ENCODE measurements at places on chromosomes 3 and 15. TPM values are rescaled to one million over a fixed set of nuclear protein-coding genes. Genes with fewer than 3 reads are reported as not detected.

The MKRN2OS gene
- total RNA-seq: not detected

The LYZL4 gene
- not detected for total RNA-seq

The MORC1 gene
- not detected for total RNA-seq

The CHST14 gene
- 6.0 TPM for total RNA-seq

The SPATA12 gene
- total RNA-seq: not detected

The WNT5A gene
- total RNA-seq: not detected

The IFRD2 gene
- total RNA-seq: 59.2 TPM

The CKMT1B gene
- total RNA-seq: not detected

The NMNAT3 gene
- total RNA-seq: 0.76 TPM

The NEK10 gene
- total RNA-seq: 0.61 TPM

The ESYT3 gene
- 0.09 TPM for total RNA-seq

The PLS1 gene
- 1.5 TPM for total RNA-seq

The SLC15A2 gene
- total RNA-seq: 7.1 TPM

The AADAC gene
- not detected for total RNA-seq

The WWTR1 gene
- total RNA-seq: 2.8 TPM

The SSUH2 gene
- not detected for total RNA-seq

The ATP13A4 gene
- total RNA-seq: 3.3 TPM

The LIPH gene
- 0.65 TPM for total RNA-seq

The SOX2 gene
- total RNA-seq: 3.7 TPM

The CCR9 gene
- total RNA-seq: 0.15 TPM

The GOLGA6B gene
- not detected for total RNA-seq

All from activated T-helper 17 cell treated with anti-CD3 and anti-CD28 coated beads, Interleukin-2, amount 50 U/mL, for 72 hours (primary cell).